Left forelimb (tissue), 1 donor: ENCODE measurements at places on chromosomes 11 and 22.

- DNase-seq: peak; percentile 81
Measured at GRCh38 chr11:45885274-45885920, at the start of gene MAPK8IP1. TSS of gene MAPK8IP1 (plus strand) at chr11:45885651. CDS start at chr11:45885821, 170 bp downstream.

GRCh38 chr11:72241291-72241781, 2.6 kb downstream of the PHOX2A start:
- DNase-seq: no peak

- DNase-seq: no peak
Measured at GRCh38 chr11:100932474-100933100, 197.0 kb downstream of the PGR start.

GRCh38 chr11:120881596-120881995, 142.3 kb upstream of the TBCEL start:
- DNase-seq: no peak

DNA sequence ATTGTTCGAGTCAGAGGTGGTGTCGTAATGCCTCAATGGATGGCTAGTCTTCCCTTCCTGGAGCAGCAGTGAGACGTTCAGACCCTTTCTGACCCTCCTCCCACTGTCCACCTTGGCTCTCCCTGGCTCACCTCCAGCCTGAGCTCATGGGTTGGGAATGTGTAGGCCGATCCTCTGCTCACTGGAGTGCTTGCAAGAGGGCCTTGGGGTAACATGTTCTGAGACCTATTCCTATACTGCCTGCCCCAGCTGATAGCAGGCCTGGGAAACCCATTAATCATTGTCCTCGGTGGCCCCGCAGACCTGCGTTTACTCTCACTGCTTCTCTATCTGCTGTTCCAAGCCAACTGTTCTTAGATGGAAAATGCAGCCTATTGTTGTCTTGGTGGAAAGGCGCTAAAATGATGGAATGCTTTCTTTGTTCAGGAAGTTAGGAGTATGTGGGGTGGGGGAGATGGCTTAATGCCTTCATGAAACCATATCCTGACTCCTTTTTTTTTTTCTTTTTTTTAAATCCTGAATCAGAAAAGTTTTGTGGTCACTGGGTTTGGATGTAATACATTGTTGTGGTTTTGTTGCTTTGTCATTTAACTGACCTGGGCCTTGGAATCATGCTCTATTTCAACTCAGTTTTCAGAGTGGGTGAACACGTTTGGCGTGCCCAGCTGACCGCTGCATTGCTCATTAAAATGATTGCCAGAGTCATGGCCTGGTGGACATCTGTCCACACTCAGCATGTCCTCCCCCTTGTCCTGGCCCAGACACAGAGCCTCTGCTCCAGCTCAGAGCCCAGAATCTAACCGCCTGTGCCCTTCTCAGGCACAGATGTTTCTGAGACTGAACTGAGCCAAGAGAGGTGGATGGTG, 72.5 kb downstream of the MICAL2 start:
- DNase-seq: peak; percentile 78

DNA sequence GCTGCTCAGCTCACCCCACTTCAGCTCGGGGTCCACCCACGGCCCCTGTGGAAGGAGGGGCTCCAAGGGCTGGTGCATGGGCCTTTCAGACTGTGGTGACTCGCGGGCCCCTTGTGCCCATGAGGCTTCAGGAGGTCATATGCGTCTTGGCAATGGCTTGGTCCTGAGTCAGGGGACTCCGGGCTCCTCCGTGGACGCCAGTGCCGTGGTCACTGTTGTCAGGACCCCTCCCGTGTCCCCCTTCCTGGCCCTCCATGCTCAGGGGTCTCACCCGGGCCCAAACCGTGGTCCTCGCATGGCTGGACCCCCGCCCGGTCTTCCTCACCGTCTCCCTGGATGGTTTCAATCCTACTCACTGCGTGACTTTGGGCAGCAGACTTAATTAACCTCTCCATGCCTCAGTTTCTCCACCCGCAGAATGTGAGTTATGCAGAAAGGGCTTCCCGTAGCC, 436.4 kb downstream of the TBC1D22A start:
- peak; percentile 55 for DNase-seq

GRCh38 chr11:67418476-67419281, 3.2 kb downstream of the CARNS1 start:
- DNase-seq: peak; percentile 78

- peak; percentile 44 for DNase-seq
Measured at GRCh38 chr11:34348919-34349318, 8.9 kb downstream of the ABTB2 start.

DNA sequence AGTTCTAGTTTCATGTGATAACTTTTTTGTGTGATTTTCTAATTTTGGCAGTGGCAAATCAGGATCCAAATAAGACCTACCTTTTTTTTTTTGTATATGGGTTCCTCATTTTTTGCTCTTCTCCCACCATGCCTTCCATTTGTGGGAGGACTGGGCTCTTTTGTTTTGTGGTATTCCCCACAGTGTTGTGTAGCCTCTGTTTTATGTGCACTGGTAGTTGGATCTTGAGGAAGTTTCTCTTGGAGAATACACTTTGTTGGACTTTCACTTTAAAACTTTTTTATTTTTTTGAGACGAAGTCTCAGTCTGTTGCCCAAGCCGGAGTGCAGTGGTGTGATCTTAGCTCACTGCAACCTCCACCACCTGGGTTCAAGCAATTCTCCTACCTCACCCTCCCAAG, 39.7 kb downstream of the PPP6R3 start:
- no peak for DNase-seq

- DNase-seq: no peak
Measured at GRCh38 chr22:27962268-27963044, 43.4 kb upstream of the PITPNB start.

DNA sequence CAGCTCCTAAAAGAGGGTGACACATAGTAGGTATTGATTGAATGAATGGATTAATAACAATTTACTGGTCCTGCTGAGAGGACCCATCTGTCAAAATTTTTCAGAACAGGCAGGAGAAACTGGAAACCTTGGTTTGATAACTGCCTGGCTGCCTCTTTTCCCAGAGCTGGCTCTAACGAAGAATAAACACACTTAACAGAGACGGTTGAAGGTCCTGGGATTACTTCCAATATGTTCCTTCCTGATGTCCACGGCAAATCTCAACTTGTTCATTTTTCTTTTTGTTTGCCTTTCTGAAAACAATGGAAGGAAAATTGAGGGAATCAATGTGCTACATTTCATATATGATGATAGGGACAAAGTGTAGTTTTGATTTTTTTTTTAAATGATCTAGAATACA, 76.5 kb upstream of the SYT13 start:
- DNase-seq: no peak

- no peak for DNase-seq
Measured at GRCh38 chr22:36616682-36617081, 86.9 kb downstream of the CACNG2 start.

DNA sequence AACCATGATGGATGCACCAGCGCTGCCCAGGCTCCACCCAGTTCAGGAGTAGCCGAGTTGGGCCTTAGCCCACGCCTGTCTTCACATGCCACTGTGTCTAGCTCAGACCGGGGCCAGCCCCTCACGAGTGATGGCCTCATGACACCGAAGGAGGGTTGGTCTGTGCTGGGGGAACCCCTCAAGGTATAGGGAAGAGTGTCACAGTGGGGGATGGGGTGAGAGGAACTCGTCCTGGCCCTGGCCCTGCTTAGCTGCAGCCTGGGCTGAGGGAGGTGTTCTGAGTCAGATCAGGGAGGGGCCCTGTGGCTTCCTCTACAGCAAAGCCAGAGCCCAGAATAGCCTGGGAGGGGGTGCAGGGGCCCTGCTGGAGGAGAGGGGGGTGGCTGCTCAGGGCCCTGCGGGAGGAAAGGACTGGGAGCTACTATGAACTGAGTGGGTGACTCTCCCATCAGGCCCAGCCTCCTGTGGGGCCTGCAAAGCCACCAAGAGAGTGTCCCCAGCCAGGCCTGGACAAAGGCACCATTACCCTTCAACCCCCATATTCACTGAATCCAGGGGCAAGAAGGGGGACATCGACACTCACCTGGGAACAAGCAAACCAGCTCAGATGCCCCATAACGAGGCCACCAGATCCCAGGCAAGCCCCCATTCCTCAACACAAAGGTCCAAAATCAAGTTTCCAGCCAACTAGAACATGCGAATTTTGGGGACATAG, 41.2 kb downstream of the IGLL5 start:
- no peak for DNase-seq

GRCh38 chr11:35305670-35306382, 113.5 kb downstream of the SLC1A2 start:
- DNase-seq: no peak

DNA sequence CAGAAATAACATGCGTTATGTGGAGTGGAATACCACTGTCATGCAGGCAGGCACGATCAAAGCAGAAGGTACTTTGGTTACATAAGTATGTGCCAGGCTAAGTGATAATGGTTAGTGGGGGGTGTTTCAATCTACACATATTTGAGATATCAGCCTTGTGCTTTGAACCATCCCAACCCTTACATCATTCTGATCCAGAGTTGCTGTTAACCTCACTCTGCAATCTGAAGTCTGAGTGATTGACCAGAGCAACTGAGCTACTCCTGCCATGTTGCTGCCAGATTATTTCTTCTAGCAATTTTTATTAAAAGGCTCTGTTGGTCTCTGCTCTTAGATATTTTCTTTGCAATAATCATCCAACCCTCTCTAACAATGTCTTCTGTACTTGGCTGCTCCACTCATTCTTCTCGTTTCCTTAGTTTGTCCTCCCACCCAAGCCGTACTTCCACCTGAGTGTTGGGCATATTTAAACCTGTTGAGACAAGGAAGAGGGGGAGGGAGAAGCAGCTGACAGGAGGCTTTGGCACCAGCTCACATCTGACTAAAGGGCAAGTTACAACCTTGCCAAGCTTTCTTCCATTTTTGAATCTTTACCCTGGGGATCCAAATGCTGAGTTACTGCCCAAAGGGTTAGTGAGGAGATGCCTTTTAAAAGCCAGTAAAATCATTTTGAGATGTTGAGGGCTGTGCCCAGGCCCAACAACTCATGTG, 114.1 kb upstream of the SESN3 start:
- DNase-seq: no peak

GRCh38 chr11:73227571-73228211, 9.6 kb downstream of the P2RY2 start:
- no peak for DNase-seq

DNA sequence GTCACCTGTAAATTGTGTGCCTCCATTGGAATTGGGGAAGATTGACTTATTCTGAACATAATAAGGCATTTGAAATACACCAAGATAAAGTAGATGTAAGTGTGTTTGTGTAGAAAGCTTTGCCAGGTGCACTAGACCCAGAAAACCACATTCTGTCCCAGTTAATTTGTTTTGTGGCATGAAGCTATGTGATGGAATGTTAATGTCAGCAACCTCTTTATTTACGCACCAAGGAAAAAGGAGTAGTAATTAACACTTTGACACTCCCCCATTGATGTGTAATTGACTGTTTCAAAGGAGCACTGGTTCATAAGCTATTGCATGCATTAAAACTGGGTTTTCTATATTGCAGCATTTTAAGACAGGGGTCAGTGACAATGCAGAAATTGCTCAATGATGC, 14.3 kb downstream of the EIF3M start:
- DNase-seq: no peak

GRCh38 chr11:20360650-20361049, 2.9 kb upstream of the HTATIP2 start:
- DNase-seq: no peak

GRCh38 chr11:45847911-45848316, 639 bp downstream of the CRY2 start:
- no peak for DNase-seq

- no peak for DNase-seq
Measured at GRCh38 chr22:30234786-30235470, 11.6 kb downstream of the LIF start.
